T-helper 17 cell (primary cell): ENCODE measurements at places on chromosomes 5 and 9. TPM values are rescaled to one million over a fixed set of nuclear protein-coding genes. Genes with fewer than 3 reads are reported as not detected.
A peak's percentile ranks its signal among the peaks of the same experiment; 100 is the strongest.

- peaks cover 58% of the 10 kb centered on the region for H3K27me3 ChIP-seq
- H3K36me3 ChIP-seq: no peaks in the 10 kb centered on the region
- H3K27ac ChIP-seq: no peak overlapping the region
- H3K4me1 ChIP-seq: no peaks in the 10 kb centered on the region
- DNase-seq: no peak
These were observed 154.4 kb downstream of the GLIS3 start for GRCh38 chr9:4145482-4145881.

DNA sequence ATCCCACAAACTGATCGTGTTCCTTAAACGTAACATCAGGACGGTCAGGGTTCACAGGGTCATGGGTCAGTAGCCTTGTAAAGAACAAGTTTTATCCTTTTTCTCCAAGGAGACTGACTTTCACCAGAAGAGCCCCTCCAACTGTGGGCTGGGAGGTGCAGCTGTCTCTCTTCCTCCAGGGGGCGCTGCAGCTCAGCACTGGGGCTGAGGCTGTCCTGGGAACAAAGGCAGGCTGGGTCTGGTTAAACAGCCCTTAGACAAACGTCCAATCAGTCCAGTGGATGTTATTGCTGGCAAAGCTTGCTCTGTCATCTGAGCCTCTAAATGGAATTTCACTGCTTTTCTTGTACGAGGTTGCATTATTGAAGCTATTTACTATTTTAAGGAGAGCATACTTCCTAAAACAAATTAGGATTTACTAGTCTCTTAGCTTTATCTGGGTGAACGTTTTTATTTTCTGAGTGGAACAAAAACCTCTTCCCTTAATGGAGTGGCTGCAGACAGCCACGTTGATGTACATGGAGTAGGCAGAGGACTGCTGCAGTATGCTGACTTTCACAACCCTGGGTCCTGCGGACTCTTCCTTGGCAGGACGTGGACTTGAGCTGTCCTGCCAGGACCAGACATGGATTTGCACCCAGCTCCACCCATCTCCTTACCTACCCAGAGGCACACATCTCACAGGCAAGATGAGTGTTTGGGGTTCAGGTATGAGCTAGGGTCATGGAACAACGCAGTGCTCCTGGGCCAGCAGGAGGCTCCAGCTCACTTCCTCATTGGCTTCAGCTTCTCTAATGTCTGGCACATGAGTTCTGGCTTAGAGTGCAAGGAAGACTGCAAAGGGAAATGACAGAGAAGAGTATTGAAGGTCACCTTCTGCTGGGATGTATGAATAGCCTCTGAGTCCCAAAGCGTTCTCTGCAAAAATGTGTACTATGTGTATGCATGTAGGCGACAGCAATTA lies 7.8 kb downstream of the EXOSC2 start:
- peaks cover 25% of the 10 kb centered on the region for H3K4me1 ChIP-seq
- no peak overlapping the region for H3K4me3 ChIP-seq
- peak; percentile 64 for DNase-seq
- peaks cover 19% of the 10 kb centered on the region for H3K36me3 ChIP-seq
- H3K27ac ChIP-seq: no peak overlapping the region

- H3K36me3 ChIP-seq: no peaks in the 10 kb centered on the region
- DNase-seq: no peak
- no peaks in the 10 kb centered on the region for H3K4me1 ChIP-seq
- no peak overlapping the region for H3K4me3 ChIP-seq
- H3K27me3 ChIP-seq: peaks cover 24% of the 10 kb centered on the region
- H3K27ac ChIP-seq: no peak overlapping the region
These were observed 77.0 kb upstream of the FER start for GRCh38 chr5:108670591-108671289.

- H3K27ac ChIP-seq: no peak overlapping the region
- DNase-seq: no peak
- H3K27me3 ChIP-seq: peaks cover 13% of the 10 kb centered on the region
- no peaks in the 10 kb centered on the region for H3K36me3 ChIP-seq
These were observed 232.2 kb upstream of the VLDLR start for GRCh38 chr9:2389404-2389803.

GRCh38 chr5:30832519-30832918 lies 361.0 kb upstream of the CDH6 start:
- no peaks in the 10 kb centered on the region for H3K4me1 ChIP-seq
- no peaks in the 10 kb centered on the region for H3K27me3 ChIP-seq
- no peak overlapping the region for H3K27ac ChIP-seq
- H3K36me3 ChIP-seq: no peaks in the 10 kb centered on the region

- H3K27me3 ChIP-seq: no peaks in the 10 kb centered on the region
- DNase-seq: no peak
These were observed 55.0 kb downstream of the ZNF618 start for GRCh38 chr9:113931140-113931539.

DNA sequence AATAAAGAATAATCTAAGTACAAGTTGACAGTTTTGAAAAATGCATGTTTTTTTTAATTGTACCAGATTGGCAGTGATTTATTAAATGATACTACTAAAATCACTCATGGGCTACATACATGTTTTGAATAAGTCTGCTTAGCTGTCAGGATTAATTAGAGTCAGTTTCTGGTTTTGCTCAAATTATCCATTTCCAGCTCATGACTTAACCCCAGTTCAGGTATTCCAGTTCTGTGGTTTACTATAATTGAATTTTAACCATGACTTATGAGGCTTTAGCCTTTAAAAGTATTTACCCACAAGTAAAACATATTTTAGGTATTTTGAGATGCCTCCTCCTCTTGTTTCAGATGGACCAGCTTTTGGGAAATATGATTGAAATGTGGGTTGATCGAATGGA lies 17.8 kb upstream of the LRRC70 start:
- no peak overlapping the region for H3K27ac ChIP-seq
- H3K4me3 ChIP-seq: no peak overlapping the region
- peaks cover 8% of the 10 kb centered on the region for H3K36me3 ChIP-seq
- no peaks in the 10 kb centered on the region for H3K27me3 ChIP-seq
- no peak for DNase-seq

GRCh38 chr9:107153336-107153735 lies 129.7 kb upstream of the RAD23B start:
- no peak overlapping the region for H3K4me3 ChIP-seq
- no peak for DNase-seq
- H3K4me1 ChIP-seq: no peaks in the 10 kb centered on the region

DNA sequence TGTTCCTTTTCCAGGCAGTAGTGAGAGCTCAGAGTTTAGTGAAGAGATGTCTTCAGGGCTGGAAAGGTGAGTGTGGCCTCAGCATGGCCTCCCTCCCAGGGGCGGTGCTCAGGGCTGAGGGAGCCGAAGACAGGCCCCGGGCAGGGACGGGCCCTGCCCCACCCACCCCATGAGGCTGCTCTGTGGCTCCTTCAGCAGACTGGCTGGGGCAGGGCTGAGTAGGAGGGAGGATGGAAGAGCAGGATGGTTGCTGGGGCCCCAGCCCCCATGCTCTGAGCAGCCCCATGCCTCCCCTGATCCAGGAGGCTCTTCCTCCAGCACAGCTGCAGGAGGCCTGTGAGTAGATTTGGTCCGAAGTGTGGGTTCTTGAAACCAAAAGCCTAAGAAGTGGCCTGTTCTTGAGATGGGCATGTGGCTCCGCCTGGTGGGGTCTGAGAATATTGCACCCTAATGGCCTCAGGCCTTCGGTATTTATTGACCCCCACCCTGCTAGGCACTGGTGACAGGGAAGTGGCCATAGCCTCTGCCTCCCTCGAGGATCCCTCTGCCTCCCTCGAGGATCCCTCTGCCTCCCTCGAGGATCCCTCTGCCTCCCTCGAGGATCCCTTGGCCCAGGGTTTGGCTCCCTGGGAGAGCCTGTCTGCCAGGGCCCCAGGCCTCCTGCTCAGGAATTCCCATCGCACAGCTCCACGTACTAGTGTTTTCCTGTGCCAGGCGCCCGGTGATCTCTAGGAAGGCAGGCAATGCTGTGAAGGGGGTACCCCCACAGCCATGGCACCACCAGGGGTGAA lies 65.4 kb upstream of the GARNL3 start:
- no peaks in the 10 kb centered on the region for H3K36me3 ChIP-seq
- DNase-seq: peak; percentile 70
- peak overlapping the region; percentile 51 for H3K27ac ChIP-seq

DNA sequence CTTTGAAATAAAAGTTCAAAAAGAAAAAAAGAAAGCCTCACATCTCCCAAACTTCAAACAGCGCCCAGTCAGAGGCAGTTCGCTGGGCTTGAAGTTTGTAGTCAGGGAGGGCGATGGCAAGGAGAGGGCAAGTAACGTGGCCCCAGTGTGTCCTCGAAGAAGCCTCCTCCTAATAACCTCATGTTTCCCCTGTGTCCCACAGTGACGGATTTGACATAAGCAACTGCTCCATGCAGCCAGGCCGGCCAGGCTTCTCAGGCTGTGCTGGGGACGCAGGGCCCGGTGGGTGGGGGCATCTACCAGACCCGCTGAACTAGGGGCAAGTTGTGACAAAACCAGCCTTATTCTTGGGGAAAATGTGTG lies 172.2 kb downstream of the ERCC6L2 start:
- H3K27ac ChIP-seq: no peak overlapping the region
- H3K4me3 ChIP-seq: no peak overlapping the region
- no peak for DNase-seq

GRCh38 chr5:154466671-154467070 lies 11.4 kb downstream of the HAND1 start:
- peaks cover 6% of the 10 kb centered on the region for H3K4me1 ChIP-seq
- H3K27me3 ChIP-seq: peaks cover 35% of the 10 kb centered on the region
- H3K4me3 ChIP-seq: no peak overlapping the region
- peak overlapping the region; percentile 45 for H3K27ac ChIP-seq

DNA sequence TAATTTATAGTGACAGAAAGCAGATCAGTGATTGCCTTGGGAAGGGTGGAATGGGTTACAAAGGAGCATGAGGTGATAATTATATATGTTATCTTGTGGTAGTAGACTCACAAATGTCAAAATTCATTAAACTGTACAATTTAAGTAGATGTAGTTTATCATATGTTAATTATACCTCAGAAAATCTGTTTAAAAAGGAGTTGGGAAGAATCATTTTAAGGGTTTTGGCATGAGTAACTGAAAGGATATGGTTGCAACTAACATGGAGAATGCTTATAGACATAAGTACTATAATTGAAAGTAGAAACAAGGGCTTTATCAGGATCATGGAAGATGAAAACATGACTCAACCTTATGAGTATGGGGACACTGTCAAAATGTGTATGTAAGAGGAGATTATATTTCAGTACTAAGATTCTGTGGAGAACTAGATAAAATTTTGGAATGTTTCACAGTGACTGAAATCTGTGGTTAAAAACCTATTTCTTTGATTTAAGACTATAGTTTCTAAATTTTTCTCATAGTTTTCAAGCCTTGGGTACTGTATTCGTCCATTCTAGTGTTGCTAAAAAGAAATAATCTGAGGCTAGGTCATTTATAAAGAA lies 73.3 kb downstream of the FCHO2 start:
- H3K4me1 ChIP-seq: no peaks in the 10 kb centered on the region
- H3K27ac ChIP-seq: no peak overlapping the region
- H3K36me3 ChIP-seq: no peaks in the 10 kb centered on the region
- H3K27me3 ChIP-seq: no peaks in the 10 kb centered on the region
- no peak for DNase-seq

DNA sequence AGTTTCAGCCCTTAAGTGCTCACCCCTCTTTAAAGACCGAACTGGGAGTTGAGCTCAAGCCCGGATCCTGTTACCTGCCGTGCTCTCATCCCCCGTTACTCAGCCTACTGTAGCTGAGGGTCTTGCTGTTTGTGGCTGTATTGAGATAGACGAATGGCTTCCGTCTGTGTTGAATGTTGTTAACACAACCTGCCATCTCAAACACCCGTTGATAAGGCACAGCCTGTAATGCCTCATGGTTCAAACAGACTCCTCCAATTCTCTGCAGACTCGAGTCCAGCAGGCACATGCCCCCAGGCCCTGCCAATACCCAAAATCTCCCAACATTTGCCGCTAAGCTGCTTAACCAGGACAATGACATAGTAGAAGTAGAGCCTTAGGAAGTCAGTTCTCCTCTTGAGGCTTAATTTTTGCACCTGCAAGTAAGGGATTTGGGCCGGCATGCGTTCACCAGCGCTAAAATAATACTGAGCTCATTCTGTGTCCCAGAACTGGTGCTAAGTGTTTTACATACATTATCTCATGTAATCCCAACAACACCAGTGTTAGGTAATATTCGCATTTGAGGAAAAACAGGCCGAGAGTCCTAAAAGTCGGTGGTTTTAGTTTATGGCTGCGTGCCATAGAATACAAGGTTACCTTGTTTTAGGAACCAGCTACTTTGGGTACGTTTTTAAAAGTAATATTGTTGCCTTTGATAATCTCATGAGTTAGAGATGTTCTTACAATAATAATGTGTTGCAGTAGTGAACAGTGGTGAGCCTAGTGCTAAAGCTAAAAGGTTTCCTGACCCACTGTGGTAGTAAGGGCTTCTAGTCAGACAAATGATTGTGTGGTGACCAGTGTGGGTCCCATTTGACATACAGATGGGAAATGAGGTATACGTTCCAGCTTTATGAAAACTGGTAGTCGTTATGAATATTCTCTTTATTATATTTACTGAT lies 1.5 kb upstream of the RFX3 start:
- no peak for DNase-seq
- peaks cover 45% of the 10 kb centered on the region for H3K4me1 ChIP-seq
- H3K27me3 ChIP-seq: no peaks in the 10 kb centered on the region
- peak overlapping the region; percentile 96 for H3K4me3 ChIP-seq
- peaks cover 3% of the 10 kb centered on the region for H3K36me3 ChIP-seq

DNA sequence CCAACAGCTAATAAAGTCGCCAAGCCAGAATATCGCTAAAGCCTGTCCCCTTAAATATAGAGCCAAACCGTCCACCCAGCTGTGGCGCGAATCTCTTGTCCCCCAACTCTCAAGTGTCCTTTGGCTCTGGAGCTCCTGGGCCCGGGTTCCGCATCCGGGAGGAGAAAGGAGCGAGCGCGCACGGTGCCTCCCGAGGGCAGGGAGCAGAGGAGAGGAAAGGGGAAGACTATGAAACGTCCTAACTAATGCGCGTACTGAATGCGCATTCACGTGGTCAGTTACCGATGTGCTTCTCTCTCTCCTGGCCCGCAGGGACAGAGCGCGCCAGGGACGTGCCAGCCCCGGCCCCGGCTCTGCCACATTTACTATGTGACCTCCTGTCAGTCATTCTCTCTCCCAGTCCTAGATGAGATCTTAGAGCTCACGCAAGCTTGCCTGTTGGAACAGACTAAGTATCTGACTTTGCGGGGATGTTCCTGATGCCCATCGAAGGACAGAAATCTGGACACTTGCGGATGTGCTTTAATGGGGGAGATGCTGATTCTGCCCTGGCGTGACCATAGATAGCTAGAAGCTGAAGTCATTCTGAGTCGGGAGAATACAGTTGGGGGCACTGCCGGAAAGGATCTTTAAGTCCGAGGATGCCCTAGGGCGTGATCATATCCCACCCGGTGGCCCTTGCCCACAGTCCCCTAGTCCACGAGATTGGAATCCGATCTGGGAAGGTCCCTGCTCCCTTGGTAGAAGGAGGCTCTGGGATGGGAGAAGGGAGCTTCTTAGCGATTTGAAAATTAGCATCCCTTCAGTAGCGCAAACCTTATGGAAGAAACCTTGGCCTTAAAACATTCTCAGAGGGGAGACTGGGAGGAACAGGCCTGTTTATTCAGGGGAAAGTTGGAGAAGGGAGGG lies 5.7 kb upstream of the EBF1 start:
- peaks cover 3% of the 10 kb centered on the region for H3K36me3 ChIP-seq
- peak overlapping the region; percentile 37 for H3K27ac ChIP-seq
- H3K27me3 ChIP-seq: peaks cover 69% of the 10 kb centered on the region
- H3K4me1 ChIP-seq: peaks cover 24% of the 10 kb centered on the region
- peak overlapping the region; percentile 89 for H3K4me3 ChIP-seq
- DNase-seq: no peak

Gene UNC5A
- not detected for total RNA-seq

Gene SLC34A3
- total RNA-seq: not detected

Gene BAAT
- not detected for total RNA-seq

Gene SNX18
- total RNA-seq: 13.3 TPM

Gene CARTPT
- not detected for total RNA-seq

Gene ZNF354B
- 9.8 TPM for total RNA-seq

Gene FRMD3
- total RNA-seq: 18.9 TPM

Gene IFNA8
- not detected for total RNA-seq
